ENCODE measurements at places on chromosomes 6 and 20. TPM values are rescaled to one million over a fixed set of nuclear protein-coding genes. Genes with fewer than 3 reads are reported as not detected.

The TBX18 gene
- total RNA-seq: not detected

The ARMH2 gene
- not detected for total RNA-seq

The OR2H2 gene
- total RNA-seq: not detected

The GGTLC1 gene
- total RNA-seq: not detected

The GSTA3 gene
- total RNA-seq: not detected

The HLA-DQA2 gene
- total RNA-seq: not detected

The ZKSCAN3 gene
- 2.7 TPM for total RNA-seq

The CRYBG1 gene
- 39.3 TPM for total RNA-seq

The RBPJL gene
- total RNA-seq: not detected

DNA sequence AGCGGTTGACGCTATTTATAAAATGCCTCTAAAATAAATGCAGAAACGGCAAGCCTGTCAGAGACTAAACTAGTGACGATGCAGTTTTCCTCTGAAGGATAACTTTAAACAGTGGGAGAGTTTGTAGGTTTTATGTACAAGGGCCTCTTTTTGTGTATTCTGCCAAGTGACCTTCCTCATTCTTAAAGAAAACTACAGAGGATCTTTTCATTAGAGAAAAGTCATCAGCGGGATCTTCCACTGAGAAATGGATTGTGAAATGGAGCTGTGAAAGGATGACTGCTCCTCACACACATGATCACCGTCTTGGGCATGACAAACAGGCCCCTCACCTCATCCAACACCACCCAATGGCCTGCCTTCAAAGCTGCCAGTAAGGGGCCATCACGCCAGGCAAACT is 89.0 kb upstream of the LYRM2 start:
- no peak for DNase-seq

DNA sequence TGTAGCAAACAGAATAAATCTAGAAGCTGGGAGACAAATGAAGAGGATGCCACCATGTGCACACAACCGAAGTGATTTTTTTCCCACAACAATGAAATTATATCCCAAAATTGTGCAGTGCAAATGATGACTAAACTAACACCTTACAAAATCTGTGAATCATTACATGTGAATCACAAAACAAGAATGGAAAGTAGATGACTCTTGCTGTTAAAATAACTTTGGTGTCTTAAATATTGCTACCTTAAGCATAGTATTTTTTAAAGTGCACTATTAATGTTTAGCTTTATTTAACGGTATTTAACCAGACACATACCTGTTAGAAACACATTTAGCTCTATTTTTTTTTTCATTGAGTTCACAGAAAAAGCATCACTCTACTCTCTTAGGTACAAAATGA is 190.8 kb downstream of the TBC1D32 start:
- DNase-seq: no peak

GRCh38 chr6:15614277-15614676 is 48.6 kb downstream of the DTNBP1 start:
- no peak for DNase-seq

DNA sequence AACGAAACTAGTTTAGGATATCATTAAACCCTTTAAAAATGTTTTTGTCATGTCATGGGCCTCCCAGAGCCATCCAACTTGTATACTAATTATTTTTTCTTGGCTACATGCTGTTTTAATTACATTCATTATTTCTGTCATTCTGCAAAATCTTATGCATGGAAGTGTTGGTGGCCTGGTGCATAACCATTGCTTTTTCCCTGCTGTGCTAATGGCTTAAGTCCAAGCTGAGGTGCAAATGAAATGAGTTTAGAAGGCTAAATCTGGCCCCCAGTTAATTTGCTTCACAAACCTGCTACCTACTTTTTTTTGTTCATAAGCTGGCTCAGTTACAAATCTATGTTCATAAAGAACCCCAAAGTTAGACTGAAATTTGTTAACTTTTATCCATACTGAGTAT is 1249.9 kb downstream of the EPHA7 start:
- no peak for DNase-seq

- DNase-seq: no peak
Measured at GRCh38 chr6:56073761-56074160, 173.6 kb downstream of the COL21A1 start.

DNA sequence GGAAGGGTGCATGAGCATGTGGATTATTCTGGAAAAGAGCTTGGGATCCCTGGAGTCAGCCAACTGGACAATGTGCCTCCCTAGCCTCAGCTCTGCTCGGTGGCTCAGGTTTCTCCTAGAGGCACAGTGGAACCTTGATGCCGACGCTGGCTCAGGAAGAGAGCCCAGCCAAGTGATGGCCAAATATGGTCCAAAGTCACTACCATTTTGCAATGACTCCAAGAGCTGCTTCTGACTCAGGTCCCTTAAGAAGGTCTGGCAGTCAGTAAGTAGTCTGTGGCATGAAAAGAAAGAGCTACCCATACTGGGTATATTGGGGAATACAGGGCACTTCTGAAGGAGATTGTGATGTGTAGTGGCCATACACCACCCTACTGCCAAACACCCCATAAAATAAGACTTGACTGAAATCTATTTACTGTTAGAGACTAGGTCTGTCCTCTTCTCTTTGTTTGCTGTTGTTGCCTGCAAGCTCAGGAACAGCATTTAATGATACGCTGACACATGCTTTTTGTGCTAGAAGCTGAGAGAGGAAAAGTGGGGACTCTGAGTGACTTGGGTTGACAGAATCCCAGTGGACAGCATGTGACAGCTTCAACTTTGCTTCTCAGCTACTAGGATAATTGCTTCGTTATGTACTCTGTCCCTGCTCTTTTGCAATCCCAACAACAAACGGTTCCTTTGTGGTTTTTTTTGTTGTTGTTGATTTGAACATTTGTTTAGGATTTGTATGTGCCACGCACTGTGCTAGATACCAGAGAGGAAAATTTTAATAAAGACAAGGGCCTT is 30.3 kb upstream of the OGFRL1 start:
- no peak for DNase-seq

- DNase-seq: peak; percentile 15
Measured at GRCh38 chr6:49556429-49556837, 6.0 kb downstream of the C6orf141 start.

DNA sequence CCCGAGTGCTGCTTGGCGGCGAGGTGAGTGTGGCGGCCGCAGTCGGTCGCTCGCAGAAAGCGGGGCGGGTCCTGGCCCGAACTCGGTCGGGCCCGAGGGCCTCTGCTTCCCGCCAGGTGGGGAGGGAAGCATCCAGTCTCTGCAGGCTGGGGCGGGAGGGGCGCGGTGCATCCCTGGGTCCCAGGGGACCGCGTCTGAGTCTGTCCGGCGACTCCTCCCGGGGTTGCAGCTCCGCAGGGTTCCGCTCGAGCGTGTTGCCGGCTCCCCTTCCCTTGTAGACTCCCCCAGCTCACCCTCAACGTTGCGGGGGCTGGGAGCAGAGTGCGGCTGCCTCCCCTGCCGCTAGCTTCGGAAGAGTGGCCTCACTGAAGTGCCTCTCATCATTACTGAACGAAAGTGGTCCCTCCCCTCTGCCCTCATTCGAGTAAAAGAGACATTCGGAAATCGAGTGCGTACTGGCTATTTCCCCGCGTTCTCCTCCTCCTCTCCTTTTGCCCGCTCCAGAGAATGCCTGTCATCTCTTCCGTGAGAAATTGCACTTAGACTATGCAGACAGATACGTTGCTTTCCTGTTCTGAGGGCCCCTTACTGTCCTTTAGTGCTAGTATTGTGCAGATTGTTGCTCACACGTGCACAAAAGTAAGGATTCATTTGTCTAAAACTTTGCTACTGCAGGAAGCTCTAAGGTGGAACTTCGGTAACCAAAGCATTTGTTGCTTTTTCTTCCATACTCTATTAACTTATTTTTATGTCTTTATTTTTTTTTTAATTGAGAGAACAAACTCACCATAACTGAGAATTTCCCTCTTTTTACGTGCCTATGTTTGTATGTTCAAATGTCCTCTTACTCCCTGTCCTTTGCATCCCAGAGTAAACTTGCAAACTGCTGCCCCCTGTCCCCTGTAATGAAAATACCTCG is 751 bp downstream of the MAP3K4 start:
- DNase-seq: peak; percentile 45

DNA sequence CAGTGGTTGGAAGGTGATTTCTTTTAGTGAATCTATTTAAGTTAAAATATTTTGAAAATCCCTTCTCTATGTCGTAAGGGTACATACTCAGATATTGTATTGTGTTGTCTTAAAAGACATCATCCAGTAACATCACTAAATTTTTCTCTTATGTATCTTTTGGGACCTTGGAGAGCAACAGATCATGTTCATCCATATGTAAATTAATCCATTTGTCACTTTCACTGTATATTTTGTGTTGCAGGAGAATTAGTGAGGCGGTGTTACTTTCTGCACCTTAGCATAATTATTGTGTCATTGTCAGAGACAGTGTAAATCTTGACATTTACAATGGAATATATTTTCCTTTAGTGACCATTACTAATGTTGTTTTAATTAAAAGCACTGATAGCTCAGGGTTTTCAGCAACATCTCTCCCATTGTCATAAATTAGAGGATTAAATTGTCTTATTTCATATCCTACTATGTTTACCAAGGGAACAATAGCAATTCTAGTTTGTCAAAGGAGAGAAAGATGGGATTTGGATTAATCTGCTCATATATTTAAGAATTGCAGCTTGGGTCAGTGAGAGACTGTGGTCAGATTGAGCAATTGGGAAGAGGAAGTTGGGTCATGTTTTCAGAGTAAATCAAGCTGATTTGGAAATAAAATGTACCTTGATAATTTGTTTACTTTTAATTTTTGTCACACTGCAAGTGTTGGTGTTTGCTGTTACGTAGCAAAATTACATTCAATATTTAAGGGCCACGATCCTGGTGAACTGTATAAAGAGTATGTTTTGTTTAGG is 22.7 kb downstream of the DOK5 start:
- no peak for DNase-seq

- DNase-seq: no peak
Measured at GRCh38 chr6:136012943-136013342, 161.4 kb downstream of the PDE7B start.

GRCh38 chr6:1901556-1901955 is 291.8 kb downstream of the FOXC1 start:
- no peak for DNase-seq

GRCh38 chr6:166406197-166406596 is 23.5 kb upstream of the MPC1 start:
- no peak for DNase-seq

DNA sequence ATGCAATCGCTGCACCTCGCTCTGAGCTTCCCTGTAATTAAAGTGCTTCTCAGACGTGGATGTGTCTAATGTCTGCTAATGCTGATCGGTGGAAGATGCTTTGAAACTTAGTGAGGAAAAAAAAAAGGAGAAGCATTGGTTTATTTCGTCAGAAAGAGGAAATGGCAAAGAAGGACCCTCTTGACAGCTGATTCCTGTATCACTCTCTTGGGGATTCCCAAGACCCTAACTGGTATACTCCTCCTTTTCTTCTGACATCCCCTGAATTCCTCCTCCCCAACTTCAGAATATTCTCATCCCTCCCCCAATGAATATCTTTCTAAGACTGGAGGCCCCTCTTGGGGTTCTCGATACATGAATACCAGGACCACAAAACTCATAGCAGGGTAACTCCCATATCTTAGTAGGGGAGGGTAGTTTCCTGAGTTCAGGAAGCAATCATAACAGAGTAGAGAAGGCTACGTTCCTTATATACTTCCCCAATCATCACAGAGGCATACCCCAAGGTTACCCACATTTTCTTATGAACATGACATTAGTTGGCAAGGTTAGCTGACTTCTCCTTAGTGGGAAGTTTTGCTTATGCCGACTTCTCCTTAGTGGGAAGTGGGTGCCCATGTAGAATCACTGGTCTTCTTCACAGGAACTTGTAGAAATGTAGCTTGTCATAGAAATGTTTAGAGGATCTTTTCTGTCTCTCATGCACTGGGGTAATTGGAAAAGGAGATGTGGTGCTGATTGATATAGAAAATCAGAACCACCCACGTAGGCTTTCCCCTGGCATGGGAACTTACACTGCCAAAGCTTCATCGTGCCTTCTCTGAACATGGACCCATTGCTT is 63.8 kb upstream of the ATXN1 start:
- peak; percentile 38 for DNase-seq

GRCh38 chr6:35049900-35050756 is 91.0 kb downstream of the TCP11 start:
- no peak for DNase-seq

- no peak for DNase-seq
Measured at GRCh38 chr20:54083459-54083858, 13.1 kb upstream of the BCAS1 start.

GRCh38 chr20:61343934-61344333 is 91.9 kb downstream of the CDH4 start:
- DNase-seq: no peak

DNA sequence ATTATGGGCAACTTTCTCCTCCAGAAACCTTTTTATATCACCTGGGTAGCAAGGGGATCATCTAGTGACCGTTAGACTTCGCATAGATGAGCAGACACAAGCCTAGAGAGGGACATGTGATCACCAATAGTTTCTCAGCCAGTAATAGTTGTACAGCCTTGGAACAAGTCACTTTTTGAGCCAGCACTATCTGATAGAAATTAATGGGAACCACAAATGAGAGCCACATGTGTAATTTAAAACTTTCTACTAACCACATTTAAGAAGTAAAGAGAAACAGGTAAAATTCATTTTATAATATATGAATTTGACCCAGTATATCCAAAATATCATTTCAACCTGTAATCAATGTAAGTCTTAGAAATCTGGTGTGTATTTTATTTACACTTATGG is 592 bp upstream of the CTNNBL1 start:
- no peak for DNase-seq

DNA sequence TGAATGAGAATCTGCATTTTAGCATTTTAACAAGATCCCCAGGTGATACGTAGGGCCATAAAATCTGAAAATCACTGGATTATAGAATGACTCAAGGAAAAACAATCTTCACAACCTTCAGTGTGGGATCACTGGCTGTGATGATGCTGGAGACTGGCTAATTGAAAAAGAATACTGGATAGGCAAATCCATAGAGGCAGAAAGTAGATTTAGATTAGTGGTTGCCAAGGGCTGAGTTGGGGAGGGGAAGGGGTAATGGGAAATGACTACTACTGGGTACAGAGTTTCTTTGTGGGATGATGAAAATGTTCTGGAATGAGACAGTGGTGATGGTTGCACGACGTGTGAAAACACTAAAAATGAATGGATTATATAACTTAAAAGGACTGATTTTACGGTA is 84.1 kb downstream of the CDK19 start:
- no peak for DNase-seq

GRCh38 chr20:49338061-49338460 is 60.2 kb upstream of the ZNFX1 start:
- DNase-seq: no peak

DNA sequence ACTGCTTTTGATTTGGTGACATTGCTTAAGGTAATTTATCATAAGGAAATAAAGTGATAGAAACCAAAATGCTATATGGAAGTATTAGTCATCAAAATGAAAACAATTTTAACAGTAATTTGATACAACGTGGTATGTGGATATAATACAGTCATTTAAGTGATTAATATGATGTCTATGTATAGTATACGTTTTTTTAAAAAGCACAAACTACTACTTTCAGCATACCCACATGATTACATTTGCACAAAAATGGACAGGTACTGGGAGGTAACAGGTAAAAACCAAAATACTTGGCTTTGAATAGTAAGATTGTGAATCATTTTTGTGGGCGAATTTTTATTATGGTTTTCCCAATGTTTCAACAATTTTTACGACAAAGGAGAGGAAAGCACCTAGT is 97.6 kb downstream of the OGFRL1 start:
- no peak for DNase-seq

- no peak for DNase-seq
Measured at GRCh38 chr20:37760322-37760721, 66.5 kb downstream of the CTNNBL1 start.
